Foreskin melanocyte (primary cell): ENCODE measurements at places on chromosomes 6 and 20.

- DNase-seq = no peak
These were observed 48.4 kb downstream of the MAFB start for GRCh38 chr20:40640667-40641066.

GRCh38 chr6:113290684-113291083 is 566.5 kb upstream of the MARCKS start:
- no peak for DNase-seq

DNA sequence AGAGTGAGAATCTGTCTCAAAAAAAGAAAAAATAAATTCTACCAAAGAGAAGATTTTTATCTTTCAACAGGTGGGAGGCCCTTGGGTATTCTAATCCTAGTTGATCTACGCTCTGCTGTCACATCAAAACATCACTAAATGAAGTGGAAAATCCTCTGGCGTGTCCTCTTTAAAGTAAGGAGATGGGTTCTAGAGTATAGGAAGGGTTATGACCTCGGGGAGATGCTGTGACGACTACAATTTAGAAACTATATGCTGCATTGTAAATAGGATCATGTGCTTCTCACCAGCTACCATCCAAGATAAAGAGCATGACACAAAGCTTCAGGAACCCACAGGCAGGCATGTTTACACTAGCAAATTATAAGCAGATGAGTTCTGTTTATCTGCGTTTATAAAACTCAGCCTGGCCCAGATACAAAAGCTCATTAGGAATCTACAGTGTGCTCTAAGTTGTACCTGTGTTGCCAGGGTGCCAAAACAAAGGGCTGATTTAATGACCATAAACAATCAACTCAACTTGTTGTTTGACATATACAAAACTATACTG is 197.1 kb upstream of the PLN start:
- peak; percentile 64 for DNase-seq

DNA sequence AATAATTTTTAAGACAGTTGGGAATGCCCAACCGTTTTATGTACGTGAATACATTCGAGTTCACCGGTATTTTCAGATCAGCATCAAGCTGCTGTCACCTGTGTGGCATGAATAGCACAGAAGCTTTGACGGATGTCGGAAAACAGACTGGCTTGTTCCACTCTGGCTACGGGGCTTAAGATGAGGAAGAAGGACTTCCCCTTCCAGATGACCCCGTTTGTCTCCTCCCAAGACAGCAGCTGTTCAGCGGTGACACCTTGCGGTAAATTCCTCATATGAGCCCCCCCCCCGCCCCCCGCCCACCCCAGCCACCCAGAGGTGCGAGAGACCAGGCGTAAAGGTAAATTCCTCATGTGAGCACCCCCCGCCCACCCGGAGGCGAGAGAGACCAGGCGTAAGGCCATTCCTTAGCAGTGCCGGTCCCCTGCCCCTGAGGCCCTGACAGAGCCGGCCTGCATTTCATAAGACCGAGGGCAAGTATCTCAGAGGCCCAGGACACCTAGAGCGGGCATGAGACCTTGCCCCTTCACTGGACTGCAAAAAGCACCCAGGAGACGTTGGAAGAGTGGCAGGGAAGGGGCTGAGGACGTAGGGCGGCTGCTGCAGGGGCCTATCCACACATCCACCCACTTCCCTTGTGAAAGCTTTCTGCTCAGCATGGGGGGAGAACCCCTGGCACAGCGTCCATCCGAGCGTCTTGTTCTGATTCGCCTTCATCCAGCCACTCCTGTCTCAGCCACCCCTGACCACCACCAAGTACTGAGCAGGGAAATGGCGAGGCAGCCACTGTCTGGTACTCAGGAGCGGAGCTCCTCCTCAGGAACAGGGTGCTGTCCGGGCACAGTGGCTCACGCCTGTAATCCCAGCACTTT is 7.3 kb upstream of the PCMTD2 start:
- DNase-seq = no peak
